Activated CD4-positive, alpha-beta T cell treated with anti-CD3 and anti-CD28 coated beads, Interleukin-2, amount 10 ng/mL, durations not matched to agents 7 days and 5 days (primary cell): ENCODE measurements at places on chromosomes 13 and 19. TPM values are rescaled to one million over a fixed set of nuclear protein-coding genes. Genes with fewer than 3 reads are reported as not detected.

The CEACAM6 gene
- not detected for total RNA-seq

The ZNF208 gene
- 0.73 TPM for total RNA-seq

The CEACAM7 gene
- not detected for total RNA-seq

The CYSLTR2 gene
- total RNA-seq = 3.1 TPM

The FXYD1 gene
- total RNA-seq = 1.8 TPM

The ZNF723 gene
- not detected for total RNA-seq

The KLF1 gene
- total RNA-seq = not detected

The MEIOSIN gene
- total RNA-seq = not detected

The ZNF134 gene
- 13.7 TPM for total RNA-seq

The SIGLEC12 gene
- total RNA-seq = 1.0 TPM

The RTBDN gene
- total RNA-seq = not detected

The MATK gene
- total RNA-seq = 18.3 TPM

The U2AF2 gene
- total RNA-seq = 281 TPM

The YJEFN3 gene
- total RNA-seq = 12.8 TPM

The NCAN gene
- total RNA-seq = not detected

The PGLYRP1 gene
- total RNA-seq = not detected

The SYMPK gene
- 91.0 TPM for total RNA-seq

The C1QTNF9B gene
- total RNA-seq = not detected

The CERS1 gene
- total RNA-seq = not detected

The CASP14 gene
- total RNA-seq = not detected

The MAMSTR gene
- 1.1 TPM for total RNA-seq

The IL11 gene
- total RNA-seq = 0.27 TPM

The RNF17 gene
- 0.29 TPM for total RNA-seq

The LHFPL6 gene
- total RNA-seq = 0.12 TPM

The ZNF160 gene
- total RNA-seq = 40.2 TPM

The APOE gene
- 0.45 TPM for total RNA-seq

The ZNF415 gene
- 1.9 TPM for total RNA-seq

The PLPP2 gene
- total RNA-seq = 0.22 TPM

The NLRP12 gene
- not detected for total RNA-seq

The KLK3 gene
- not detected for total RNA-seq

The BCAM gene
- total RNA-seq = not detected

The KLK4 gene
- total RNA-seq = not detected

The FLT3LG gene
- 348 TPM for total RNA-seq

The CATSPERD gene
- total RNA-seq = not detected

The IRGC gene
- not detected for total RNA-seq

The RASIP1 gene
- 0.31 TPM for total RNA-seq

The RNF6 gene
- 38.7 TPM for total RNA-seq

The CTXN1 gene
- total RNA-seq = not detected

The LILRB2 gene
- total RNA-seq = not detected

The ATP4B gene
- total RNA-seq = not detected

The PSPN gene
- 2.4 TPM for total RNA-seq

The PDX1 gene
- not detected for total RNA-seq

The UGGT2 gene
- not detected for total RNA-seq

The FXYD7 gene
- total RNA-seq = 4.5 TPM

The KDELR1 gene
- 81.6 TPM for total RNA-seq

The FFAR2 gene
- not detected for total RNA-seq

The CALR3 gene
- not detected for total RNA-seq

The KIRREL2 gene
- total RNA-seq = 0.25 TPM

The LYPD3 gene
- 0.84 TPM for total RNA-seq

The ZNF112 gene
- not detected for total RNA-seq

The ZNF845 gene
- total RNA-seq = 9.9 TPM

The SRRM5 gene
- total RNA-seq = 0.79 TPM

The OR7C1 gene
- total RNA-seq = not detected

The TMEM145 gene
- not detected for total RNA-seq

The LRRC4B gene
- not detected for total RNA-seq

The KIR3DL2 gene
- 3.1 TPM for total RNA-seq

The CAPNS1 gene
- 449 TPM for total RNA-seq

The TMEM272 gene
- 1.3 TPM for total RNA-seq

The TEX101 gene
- not detected for total RNA-seq
